ENCODE measurements at places on chromosomes 2 and 18.

- DNase-seq = no peak
These were observed at the start of gene TXNDC2 for GRCh38 chr18:9885170-9886004. TSS of gene TXNDC2 (plus strand) at chr18:9885973. CDS start at chr18:9886681, 708 bp downstream.

- DNase-seq = no peak
These were observed 26.6 kb downstream of the LRP1B start for GRCh38 chr2:142104134-142104758.

GRCh38 chr2:46162329-46163097, 134.7 kb upstream of the EPAS1 start:
- DNase-seq = no peak

GRCh38 chr2:215442401-215442787, 6.5 kb upstream of the FN1 start:
- no peak for DNase-seq

GRCh38 chr18:44671914-44672313, 8.8 kb upstream of the SETBP1 start:
- DNase-seq = no peak

Measured in stimulated activated CD4-positive, alpha-beta T cell treated with anti-CD3 and anti-CD28 coated beads, Interleukin-15, amount 100 ng/mL, for 48 hours (primary cell).